ENCODE measurements at places on chromosomes 13 and 19. TPM values are rescaled to one million over a fixed set of nuclear protein-coding genes. Genes with fewer than 3 reads are reported as not detected.

- DNase-seq = no peak
These were observed 1048.4 kb downstream of the SLITRK1 start for GRCh38 chr13:82833923-82834322.

GRCh38 chr13:41764558-41764957, 196.4 kb downstream of the VWA8 start:
- no peak for DNase-seq

NLRP5 gene
- not detected for total RNA-seq

LRRC8E gene
- 11.9 TPM for total RNA-seq

KLK12 gene
- total RNA-seq = not detected

Data from MG63 (cell line).